ENCODE measurements at places on chromosomes 3 and 15. TPM values are rescaled to one million over a fixed set of nuclear protein-coding genes. Genes with fewer than 3 reads are reported as not detected.

Gene FSTL1
- total RNA-seq, result 0.25 TPM

Gene TTLL13
- total RNA-seq, result 0.34 TPM

Gene ZMYND10
- 3.6 TPM for total RNA-seq

Gene CYP1A1
- total RNA-seq, result 1.0 TPM

Gene RBSN
- total RNA-seq, result 19.1 TPM

Gene INO80
- total RNA-seq, result 33.1 TPM

Gene PRKAR2A
- total RNA-seq, result 27.1 TPM

Gene NRROS
- total RNA-seq, result 87.2 TPM

Gene NUSAP1
- total RNA-seq, result 226 TPM

Gene FAM227B
- 3.2 TPM for total RNA-seq

Gene WDR93
- total RNA-seq, result not detected

Gene GOLGA8O
- 5.3 TPM for total RNA-seq

Measured in T-helper 2 cell treated with Interferon-gamma antibody and Interleukin-4, amounts not matched to agents 100 ng/mL and 5 ng/mL, for 36 hours (primary cell).